ENCODE measurements at places on chromosomes 7 and 10.

- peak; percentile 94 for DNase-seq
Observed at GRCh38 chr10:24463611-24464426, 254.9 kb downstream of the KIAA1217 start.

GRCh38 chr7:76234931-76235441, 33.3 kb downstream of the SRRM3 start:
- no peak for DNase-seq

- DNase-seq: peak; percentile 35
Observed at GRCh38 chr7:81478664-81479063, 291.2 kb downstream of the HGF start.

DNA sequence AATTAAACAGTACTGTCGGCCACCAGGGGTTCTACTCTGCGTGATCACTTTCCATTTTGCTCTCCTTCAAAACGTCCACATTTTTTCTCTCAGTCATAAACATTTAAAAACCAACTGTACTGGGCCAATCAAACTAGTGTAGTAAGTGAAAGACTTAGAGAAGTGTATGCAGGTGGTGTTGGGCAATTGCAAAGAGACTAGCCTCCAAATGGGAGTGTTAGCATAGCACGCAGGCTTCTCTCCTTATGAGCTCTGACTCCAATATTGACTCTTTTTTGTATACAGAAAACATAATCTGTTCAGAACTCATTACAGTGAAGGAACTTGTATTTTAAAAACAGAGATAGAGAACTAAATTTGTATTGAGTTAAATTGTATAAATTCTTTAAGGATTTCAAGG, 150.6 kb downstream of the SDK1 start:
- no peak for DNase-seq

GRCh38 chr10:51030480-51030879, 43.8 kb upstream of the PRKG1 start:
- DNase-seq: peak; percentile 18

- peak; percentile 97 for DNase-seq
Observed at GRCh38 chr7:44383566-44383965, 58.2 kb upstream of the CAMK2B start.

DNA sequence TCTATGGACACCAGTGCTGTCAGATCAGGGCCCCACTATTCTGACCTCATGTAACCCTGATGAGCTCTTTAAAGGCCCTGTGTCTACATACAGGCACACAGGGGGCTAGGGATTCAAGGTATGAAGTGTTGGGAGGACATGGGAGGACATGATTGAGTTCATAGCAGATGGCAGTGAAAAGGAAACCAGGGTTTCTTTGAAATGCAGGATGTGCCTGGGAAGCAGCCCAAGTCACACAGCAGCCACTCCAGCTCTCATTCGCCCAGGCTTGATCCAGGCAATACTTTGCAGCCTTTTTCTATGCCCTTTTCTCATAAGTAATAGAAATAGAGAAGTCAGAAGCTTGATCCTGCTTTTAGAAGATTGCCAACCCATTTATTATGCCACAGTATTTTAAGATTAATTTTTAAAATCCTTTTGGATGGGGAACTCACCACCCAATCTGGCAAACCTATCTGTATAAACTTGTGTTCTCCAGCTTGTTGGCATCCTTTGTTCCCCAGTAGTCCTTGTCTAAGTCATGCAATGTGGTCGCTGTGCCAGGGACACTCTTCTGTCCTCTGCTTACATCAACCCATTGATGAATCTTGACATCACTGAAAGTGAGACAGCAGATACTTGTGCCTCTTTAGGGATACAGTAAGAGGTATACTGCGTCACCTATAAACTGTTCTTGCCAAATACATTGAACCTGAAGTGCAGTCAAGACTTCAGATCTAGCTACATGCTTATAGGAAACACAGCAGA, 95.0 kb downstream of the TAF3 start:
- DNase-seq: no peak

DNA sequence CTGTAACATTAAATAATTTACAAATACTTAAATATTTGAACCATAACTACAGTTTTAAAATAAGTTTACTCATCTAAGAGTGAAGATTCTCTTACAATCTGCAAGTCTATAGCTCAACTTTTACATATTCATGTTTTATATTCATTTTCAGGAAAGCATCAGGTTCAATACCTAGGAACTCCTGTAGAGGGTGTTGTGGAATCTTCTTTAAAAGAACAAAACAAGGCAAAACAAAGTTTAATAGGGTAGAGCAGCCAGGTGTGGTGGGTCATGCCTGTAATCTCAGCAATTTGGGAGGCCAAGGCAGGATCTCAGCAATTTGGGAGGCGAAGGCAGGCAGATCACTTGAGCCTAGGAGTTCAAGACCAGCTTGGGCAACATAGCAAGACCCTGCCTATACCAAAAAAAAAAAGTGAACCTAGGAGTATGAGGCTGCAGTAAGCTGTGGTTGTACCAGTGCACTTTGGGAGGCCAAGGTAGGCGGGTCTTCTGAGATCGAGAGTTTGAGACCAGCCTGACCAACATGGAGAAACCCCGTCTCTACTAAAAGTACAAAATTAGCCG, 45.1 kb downstream of the ST8SIA6 start:
- peak; percentile 21 for DNase-seq

DNA sequence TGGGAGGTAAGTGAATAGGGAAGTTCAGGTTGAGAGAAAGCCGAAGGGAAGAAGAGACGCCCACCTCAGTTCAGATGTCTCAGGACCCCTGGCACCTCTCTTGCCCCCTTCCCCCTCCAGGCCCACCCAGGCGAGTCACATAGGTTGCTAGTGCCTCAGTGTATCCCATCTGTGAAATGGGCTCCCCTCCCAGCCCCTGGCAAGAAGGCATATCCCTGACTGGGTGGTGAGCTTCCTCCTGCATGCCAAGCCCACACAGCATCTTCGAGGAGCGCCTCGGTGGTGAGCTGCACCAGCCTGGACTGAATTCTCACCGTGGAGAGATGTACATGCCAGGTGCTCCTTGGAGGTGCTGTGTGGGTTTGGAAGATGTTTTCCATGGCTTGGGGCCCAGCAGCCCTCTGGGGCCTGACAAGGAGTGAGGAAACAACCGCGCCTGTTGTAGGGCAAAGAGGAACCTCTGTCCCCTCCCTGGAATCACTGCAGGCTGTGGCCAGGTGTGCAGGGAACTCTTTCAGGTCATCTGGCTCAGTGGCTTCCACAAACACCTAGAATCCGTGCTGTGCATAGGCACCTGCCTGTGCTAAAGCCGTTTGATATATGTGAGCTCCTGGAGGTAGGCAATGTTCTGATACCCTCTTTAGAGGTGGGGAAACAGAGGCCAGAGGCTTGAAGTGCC, 45.1 kb downstream of the UNC5B start:
- DNase-seq: no peak

- no peak for DNase-seq
Observed at GRCh38 chr7:27650283-27650682, 12.4 kb downstream of the HIBADH start.

GRCh38 chr7:78350391-78350790, 551.8 kb downstream of the PHTF2 start:
- no peak for DNase-seq

DNA sequence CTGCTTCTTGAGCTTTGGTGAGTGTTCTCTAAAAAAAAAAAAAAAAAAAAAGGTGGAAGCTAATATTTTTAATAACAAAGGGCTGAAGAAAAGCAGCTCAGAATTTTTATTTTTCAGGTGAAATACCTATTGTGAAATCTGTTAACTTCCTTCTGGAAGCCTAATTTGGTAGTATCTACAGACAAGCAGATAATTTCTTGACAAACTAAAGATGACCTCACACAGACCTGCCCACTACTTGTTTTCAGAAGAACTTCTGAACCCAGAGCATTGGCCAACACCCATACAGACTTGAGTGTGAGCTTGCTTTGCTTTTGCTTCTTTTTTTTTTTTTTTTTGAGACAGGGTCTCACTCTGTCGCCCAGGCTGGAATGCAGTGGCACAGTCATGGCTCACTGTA, 31.2 kb downstream of the LRRC4 start:
- DNase-seq: no peak

- no peak for DNase-seq
Observed at GRCh38 chr7:26760501-26760900, 103.9 kb downstream of the SKAP2 start.

DNA sequence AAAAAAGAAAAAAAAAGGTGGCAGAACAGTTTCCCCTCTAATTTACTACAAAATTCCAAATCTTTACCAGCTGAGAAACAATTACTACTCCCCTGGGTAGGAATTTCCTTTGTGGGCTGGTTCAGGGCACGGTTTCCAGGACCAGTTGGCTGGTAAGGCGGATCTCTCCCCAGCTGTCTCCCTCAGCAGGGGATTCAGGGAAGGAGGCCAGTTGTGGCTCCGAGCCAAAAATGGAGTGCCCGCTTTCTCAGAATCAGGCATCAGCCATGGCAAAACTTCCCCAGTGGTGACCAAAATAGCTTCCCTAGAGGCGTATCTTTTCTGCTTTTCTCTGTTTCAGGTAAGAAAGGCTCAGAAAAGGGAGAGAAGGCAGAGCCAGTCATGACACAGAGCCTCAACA, 91.2 kb downstream of the ZNF22 start:
- no peak for DNase-seq

DNA sequence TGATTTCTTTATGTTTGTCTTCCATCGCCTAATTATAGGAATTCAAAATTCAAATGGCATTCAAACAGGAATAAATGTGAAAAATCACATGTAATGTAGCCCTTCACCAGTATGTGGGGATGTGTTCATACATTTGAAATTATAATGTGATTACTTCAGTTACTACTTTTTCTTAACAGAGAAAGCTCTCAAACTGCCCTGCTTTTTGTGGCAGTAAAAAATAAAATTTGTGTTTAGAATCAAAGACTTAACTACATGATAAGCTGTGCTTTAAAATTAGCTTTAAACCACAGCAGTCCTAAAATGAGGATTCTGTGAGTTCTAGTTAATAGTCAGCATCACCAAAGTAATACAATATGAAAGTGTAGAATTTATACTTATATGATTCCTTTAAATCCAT, 7.8 kb upstream of the HERC4 start:
- DNase-seq: peak; percentile 61

DNA sequence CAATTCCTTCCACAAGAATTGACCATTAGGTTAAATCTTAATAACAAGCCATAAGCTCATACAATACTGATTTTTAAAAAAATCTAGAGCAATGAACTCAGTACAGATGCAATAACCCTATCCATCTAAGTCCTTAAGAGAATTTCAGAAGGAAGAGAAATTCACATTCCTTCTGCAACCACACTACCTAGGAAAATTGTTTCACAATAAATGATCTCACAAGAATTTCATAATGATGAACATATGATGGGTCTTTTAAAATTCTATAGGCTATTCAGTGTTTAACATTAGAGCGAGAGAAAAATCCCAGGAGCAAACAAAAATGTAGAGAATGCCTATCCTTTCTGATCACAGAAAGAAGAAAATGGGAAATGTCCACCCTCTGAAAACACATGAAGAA, 70.0 kb upstream of the MAGI2 start:
- no peak for DNase-seq

DNA sequence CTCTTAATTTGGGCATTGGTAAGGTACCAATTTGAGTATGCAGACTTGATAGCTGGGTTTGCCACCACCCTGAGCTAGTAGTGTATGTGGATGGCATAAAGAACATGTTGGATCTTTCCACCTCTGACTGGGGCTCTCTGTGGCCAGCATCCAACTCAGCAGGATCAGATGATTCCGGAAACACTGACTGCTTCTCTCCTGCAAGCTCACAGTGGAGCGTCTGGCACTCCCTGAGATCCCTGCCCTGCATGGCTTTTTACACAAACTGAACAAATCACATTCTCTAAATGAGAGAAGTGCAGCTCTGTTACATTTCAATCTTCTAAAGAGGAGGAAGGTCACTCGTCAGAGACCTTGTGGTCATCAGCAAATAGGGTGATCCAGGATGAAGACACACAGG, 1057.5 kb downstream of the NRG3 start:
- no peak for DNase-seq

DNA sequence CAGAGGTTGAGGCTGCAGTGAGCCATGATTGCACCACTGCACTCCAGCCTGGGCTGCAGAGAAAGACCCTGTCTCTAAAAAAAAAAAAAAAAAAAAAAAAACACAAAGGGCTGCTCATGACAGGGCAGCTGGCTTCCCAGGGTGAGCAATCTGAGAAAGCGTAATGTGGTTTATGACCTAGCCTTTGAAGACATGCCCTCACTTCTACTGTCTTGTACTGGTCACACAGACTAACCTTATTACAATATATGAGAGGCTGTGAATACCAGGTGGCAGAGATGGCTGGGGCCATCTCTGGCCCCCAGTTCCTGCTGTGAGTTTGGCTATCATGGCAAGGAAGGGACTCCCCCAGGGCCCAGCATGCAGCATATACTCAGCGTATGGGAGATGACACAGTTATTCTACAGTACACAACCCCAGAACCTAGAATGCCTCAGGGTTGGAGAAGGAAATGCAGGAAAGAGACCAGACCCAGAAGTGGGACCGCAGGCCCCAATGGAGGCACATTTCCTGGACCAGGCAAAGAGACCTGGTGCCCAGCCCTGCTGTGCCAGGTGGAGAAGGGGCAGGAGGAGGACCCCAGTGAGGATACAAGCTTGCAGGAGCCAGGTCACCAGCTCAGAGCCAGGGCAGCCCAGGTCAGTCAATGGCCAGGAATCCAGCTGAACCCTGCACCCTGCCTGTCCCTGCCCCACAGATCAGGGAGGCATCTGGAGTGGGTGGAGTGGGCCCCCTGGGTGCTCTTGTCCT, 26.3 kb downstream of the NPTX2 start:
- DNase-seq: no peak

DNA sequence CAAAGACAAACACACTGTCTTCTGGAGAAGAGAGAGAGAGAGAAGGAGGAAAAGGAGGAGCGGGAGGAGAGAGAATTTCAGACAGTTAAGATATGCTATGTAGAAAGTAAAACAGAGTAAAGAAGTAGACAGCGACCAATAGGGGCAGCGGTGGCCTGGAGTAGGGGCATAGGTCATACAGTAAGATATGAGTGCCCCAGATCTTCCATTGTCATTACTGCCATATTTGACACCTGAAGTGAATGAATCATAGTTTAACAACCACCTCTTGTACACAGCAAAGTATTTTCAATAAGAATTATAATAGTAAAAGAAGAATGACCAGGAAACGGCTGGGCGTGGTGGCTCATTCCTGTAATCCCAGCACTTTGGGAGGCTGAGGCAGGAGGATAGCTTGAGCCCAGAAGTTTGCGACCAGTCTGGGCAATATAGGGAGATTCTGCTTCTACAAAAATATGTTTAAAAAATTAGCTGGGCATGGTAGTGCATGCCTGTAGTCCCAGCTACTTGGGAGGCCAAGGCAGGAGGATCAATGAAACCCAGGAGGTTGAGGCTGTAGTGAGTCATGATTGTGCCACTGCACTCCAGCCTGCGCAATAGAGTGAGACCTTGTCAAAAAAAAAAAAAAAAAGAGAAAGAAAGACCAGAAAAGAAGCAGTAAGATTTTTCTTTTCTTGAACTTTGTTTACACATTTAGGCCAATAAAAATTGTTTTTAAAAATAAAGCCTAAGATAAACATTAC, 77.0 kb upstream of the GPR158 start:
- no peak for DNase-seq

GRCh38 chr7:42492920-42493319, 255.9 kb upstream of the GLI3 start:
- no peak for DNase-seq

DNA sequence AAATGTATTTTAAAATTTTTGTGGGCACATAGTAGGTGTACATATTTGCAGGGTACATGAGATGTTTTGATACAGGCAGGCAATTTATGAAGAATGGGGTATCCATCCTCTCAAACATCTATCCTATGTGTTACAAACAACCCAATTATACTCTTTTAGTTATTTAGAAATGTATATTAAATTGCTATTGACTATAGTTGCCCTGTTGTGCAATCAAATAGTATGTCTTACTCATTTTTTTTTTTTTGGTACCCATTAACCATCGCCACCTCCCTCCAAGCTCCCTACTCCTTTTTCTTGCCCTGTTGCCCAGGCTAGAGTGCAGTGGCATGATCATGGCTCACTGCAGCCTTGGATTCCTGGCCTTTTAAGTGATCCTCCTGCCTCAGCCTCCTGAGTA, 128.1 kb downstream of the BAMBI start:
- no peak for DNase-seq

Measured in M059J (cell line).